ENCODE measurements at places on chromosomes 2 and 18.

- DNase-seq: peak; percentile 30
Observed at GRCh38 chr2:55620123-55620779, 2.8 kb upstream of the PPP4R3B start.

DNA sequence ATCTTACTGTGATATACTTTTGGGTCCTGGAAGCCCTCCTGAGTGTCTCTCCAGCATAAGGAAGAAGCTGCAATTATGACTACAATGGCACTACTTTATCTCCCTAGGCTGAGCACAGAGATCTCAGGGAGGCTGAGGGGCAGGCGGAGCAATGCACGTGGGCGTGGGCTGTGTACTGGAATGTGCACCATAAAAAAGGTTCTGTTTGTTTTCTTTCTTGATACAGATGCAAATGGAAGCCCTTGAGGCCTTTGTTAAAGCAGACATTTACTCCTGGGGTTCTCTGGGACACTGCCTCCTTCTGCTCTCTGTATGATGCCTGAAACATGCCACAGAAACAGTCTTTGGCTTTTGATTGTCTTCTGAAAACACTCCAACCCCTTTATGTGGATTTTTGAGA, 79.1 kb upstream of the DLX2 start:
- no peak for DNase-seq

GRCh38 chr2:207792244-207792785, 22.6 kb upstream of the FZD5 start:
- DNase-seq: no peak

DNA sequence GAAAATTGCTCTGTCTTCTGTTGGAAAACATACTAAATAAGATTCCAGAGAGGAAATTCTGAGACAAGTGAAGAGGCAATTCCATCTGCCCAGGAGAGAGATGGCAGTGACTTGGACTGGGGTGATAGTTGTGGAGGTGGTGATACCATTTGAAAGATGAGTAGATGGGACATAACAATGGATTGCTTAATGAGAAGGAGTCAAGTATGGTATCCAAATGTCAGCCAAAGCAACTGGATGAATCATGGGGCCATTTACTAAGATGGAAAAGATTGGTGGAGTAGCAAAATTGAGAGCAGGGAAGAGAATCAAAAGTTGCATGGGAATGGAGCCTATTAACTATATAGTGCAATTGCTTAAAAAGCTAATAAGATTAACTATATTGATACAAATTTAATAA, 222.1 kb downstream of the ETAA1 start:
- DNase-seq: no peak

DNA sequence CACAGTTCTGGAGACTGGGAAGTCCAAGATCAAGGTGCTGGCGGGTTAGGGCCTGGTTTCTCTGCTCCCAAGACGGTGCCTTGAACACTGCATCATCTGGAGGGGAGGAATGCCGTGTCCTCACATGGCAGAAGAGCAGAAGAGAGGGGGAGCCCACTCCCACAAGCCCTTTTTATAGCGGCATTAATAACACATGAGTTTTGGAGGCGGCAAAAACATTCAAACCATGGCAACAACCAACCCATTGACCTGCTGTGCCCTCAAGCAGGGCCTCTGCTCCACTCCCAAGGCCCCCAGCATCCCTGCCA, 62.0 kb downstream of the SMAD7 start:
- no peak for DNase-seq

DNA sequence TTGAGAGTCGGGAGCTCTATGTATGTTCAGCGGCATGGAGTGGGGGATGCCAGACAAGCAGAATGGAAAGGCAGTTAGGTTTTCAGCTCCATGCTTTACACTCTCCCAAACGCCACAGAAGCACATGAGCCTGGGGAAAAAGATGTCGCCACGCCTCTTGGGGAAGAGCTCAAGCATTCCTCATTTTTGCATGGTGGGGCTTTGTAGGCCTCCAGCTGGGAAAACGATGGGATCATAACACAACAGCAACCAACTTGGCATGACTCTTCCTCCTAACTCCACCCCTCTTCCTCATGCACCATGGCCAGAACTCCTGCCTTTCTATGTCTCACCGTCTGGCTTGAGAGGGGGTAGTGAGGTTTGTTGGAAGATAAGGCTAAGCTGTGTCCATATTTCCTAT, 102.6 kb downstream of the PAX3 start:
- DNase-seq: no peak

DNA sequence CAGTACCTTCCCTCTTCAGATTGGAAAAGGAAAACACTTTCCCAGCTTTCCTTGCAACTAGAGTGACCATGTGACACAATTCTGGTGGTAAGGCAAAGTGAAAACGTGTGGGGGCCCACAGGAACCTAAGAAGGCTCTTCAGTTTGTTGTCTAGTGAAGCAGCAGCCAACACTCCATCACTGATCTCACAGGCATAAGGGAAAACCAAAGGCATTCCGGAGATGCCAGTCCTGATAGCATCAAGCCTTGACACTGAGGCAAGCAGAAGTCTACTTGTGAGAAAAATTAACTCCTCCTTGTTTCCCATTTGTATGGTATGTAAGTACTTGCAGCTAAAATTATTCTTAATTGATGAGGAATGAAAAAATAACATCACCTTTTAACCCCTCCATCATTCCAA, 88.3 kb downstream of the ETAA1 start:
- DNase-seq: no peak

- no peak for DNase-seq
Observed at GRCh38 chr18:11293794-11294193, 144.4 kb upstream of the PIEZO2 start.
